Thoracic aorta (tissue), 2 donors: ENCODE measurements at places on chromosomes 11 and 22. TPM values are rescaled to one million over a fixed set of nuclear protein-coding genes. Genes with fewer than 3 reads are reported as not detected.
A peak's percentile ranks its signal among the peaks of the same experiment; 100 is the strongest.

The FAT3 gene
- 20.8 TPM for total RNA-seq

The WNT7B gene
- not detected for total RNA-seq

The TST gene
- total RNA-seq, result 8.5 TPM

The DDI1 gene
- total RNA-seq, result not detected

The BAD gene
- total RNA-seq, result 39.2 TPM

The SCUBE2 gene
- total RNA-seq, result 3.9 TPM

The LRRC56 gene
- total RNA-seq, result 0.41 TPM

DNA sequence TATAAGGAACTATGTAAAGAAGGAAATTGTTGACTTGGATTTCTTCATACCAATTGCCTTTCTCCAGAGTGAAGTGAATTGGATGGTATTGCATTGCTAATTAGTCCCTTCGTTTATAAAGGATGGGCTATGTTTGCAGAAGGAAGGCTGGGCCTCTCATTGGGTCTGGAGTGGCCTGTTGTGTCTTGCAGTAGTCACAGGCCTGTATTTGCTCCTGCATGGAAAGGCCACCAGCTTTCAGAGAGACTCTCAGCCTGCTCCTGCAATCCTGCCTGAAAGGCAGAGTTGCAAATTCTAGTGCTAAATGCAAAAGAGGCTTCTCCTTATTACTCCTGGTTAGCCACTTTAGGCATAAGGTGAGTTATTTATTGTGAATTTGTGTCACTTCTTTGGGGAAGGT, 103.8 kb downstream of the EXT2 start:
- DNase-seq, result no peak

DNA sequence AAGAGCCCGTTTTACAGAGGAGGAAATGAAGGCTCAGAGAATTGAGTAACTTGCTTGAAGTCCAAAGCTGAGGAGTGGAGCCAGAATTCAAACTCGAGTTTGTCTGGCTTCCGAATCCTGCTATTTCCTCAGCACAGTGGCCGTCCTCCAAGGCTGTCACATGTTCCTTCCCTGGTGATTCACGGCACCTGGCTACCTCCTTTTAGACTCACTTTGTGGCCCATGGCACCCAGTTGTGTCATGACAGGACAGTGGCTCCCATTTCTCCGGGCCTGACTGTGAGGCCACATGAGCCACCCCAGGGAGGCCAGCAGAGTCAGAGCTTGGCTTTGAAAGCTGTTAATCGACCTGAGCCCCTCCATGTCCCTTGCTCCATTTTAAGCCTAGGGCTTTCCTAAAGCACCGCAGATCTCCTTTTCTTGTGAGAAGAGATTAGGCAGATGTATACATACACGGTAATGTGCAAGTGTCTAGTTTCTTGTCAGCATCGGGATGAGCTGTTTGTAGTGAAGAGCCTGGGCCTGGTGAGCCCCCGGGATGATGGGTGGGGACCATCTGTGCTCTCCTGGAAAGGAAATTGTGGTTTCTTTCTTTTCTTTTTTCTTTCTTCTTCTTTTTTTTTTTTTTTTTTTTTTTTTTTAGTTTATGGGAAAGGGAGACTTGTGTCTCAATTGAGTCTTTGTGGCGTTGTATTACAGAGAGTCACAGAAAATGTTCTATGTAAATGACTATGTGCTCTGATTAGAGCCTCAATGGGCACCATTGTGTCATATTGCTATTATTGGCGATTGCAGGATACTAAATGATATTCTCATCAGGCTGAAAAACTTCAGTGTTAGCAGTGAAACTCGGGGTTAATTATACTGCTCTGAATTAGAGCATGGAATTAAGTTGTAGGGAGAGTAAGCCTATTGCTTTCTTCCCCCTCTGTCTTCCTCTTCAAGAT, 54.8 kb downstream of the PTPRJ start:
- peak; percentile 51 for DNase-seq

- no peak for DNase-seq
Measured at GRCh38 chr11:21628641-21629040, 564.2 kb upstream of the ANO5 start.

DNA sequence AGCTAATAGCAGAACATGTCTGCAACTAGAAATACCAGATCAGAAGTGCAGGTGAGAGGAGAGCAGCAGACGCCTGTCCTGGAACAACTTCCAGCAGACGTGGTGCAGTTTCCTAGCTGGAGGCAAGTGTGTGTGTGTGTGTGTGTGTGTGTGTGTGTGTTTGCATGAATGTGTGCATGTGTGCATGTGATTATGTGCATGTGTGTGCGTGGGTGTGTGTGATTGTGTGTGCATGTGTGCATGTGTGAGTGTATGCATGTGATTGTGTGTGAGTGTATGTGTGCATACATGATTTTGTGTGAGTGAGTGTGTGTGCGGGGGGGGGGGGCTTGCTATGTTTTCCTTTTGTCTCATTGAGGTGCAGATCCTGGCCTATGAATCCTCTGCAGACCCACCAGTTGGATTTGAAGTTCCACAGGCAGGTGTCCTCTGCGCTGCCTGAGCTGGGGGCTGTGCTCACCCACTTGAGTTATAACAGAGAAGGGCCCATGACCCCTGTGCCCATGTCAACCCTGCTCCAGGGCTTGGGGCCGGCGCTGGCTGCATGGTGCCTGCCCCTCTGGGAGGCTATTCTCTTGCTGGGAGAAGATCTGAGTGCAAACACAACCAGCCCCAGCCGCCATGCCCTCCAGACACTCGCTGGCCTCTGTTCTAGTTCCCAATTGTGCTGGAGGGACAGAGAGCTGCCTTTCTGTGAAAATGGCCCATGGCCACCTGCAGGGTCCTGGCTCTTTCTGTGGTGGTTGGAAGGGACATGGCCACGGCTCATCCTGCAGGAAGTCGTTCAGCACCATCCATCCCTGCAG, 821.3 kb downstream of the BRD1 start:
- DNase-seq, result no peak

- no peak for DNase-seq
Measured at GRCh38 chr11:94780432-94780831, 12.3 kb downstream of the AMOTL1 start.

DNA sequence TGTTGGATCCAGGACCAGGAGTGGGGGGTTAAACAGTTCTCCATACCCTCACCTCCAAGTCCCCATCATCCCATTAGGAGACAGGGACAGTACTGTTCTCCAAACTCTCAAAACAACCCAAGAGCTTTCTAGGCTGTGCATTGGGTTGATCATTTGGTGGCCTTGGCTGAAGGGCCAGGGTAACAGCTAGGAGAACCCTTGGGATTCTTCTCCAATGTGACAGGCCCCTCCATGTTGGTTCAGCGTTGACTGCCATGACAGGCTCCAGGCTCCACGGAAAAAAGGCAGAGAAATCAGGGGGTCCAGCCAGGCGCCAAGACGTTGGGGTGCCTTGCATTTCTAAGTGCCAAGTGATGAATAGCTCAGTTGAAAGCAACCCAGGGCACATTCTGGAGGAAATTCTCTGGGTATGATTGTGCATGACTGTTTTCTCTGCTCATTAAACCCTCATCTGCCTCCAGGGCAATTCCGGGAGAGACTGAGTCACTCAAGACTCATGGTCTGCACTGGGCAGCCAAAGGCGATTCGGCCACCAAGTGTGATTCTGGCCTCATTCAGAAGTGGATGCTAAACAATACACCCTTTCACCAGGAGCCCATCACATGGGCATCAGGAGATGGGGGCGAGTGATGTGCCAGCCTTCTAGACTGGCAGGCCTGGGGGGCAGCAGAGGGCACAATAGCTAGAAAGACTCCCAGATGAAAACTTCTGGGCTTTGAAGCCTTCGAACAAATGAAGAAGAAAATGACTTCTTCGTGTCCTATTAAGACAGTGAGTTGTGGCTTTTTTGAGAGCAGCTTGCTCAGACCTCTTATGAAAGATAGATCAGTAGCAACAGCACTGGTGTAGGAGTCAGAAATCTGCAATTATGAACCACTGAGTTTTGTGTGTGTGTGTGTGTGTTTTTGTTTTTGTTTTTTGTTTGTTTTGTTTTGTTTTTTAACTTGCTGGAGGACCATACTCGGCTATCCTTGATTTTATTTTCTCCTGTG, 27.7 kb downstream of the CD44 start:
- peak; percentile 65 for DNase-seq

DNA sequence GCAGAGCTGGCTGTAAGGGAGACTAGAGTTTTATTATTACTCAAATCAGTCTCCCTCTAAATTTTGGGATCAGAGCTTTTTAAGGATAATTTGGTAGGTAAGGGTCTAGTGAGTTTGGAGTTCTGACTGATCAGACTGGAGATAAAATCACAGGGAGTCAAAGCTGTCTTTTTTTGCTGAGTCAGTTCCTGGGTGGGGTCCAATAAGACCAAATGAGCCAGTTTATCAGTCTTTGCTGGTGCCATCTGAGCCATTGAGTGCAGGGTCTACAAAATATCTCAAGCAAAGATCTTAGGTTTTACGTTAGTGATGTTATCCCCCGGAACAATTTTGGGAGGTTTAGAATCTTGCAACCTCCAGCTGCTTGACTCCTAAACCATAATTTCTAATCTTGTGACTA, 935.1 kb upstream of the RAG2 start:
- DNase-seq, result no peak

DNA sequence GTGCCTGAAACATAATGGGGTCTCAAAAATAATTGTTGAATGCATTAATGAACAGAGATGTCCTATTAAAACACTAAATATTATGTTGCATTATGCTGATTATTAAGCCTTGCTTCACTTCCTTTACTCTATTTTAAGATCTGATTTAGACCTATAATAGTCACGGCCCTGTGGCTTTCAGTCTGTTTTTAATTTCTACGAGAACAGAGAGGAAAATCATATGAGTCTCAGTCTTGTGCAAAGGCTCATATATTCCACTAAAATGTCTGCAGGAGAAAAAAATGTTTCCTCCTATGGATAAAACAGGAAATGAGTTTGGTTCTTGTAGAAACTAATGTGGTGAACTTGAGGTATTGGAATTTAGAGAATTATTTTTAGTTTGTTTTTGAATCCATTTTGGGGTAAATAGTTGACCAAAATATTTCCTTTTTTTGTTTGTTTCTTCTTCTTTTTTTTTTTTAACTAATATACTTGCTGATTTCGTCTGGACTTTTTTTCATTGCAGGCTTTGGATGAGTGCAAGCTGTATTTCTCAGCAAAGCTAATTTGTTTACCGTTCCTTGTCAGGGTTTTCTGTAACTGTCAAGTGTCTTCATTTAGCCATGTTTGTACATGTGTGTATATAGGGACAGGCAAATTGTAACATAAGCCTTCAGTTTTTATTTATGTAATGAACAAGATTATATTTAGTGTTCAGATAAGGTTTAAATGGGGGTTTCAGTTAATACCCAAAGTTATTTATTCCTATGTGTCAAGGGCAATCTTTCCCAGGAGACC, 139.1 kb upstream of the DDI1 start:
- no peak for DNase-seq

DNA sequence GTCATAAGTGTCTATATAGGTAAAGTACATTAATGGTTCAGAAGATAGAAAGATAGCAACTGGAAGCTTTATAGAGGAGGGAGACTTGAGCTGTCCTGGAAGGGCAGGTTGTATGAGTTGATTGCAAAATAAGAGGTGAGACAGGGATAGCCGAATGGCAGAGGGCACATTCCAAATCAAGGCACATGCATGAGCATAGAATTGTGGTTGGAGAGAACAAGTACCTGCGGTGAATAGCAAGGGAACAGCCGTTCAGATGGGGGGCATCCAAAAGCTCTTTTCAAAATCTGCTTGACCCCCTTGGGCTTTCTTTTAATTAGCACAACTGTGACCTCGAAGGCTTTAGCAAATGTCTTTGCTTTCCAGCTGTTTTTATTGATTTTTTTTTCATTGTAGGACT, 473.0 kb upstream of the CCDC90B start:
- DNase-seq, result no peak

- no peak for DNase-seq
Measured at GRCh38 chr11:48087974-48088681, 107.8 kb downstream of the PTPRJ start.
